ENCODE measurements at places on chromosomes 3 and 15. TPM values are rescaled to one million over a fixed set of nuclear protein-coding genes. Genes with fewer than 3 reads are reported as not detected.

The ASB14 gene
- not detected for polyA plus RNA-seq

The SNUPN gene
- 31.1 TPM for polyA plus RNA-seq

The A4GNT gene
- not detected for polyA plus RNA-seq

The MORC1 gene
- polyA plus RNA-seq: not detected

The CRABP1 gene
- not detected for polyA plus RNA-seq

The SLC12A8 gene
- 15.3 TPM for polyA plus RNA-seq

The MYO1E gene
- polyA plus RNA-seq: 44.6 TPM

The LINS1 gene
- 12.6 TPM for polyA plus RNA-seq

The APPL1 gene
- polyA plus RNA-seq: 16.9 TPM

The PDCD10 gene
- polyA plus RNA-seq: 55.9 TPM

The ADAMTS7 gene
- polyA plus RNA-seq: 5.0 TPM

The TTC23 gene
- polyA plus RNA-seq: 7.2 TPM

The CASR gene
- polyA plus RNA-seq: not detected

The GALNT15 gene
- 23.0 TPM for polyA plus RNA-seq

The ITIH3 gene
- 0.86 TPM for polyA plus RNA-seq

The CPEB1 gene
- 8.4 TPM for polyA plus RNA-seq

The TGFBR2 gene
- 155 TPM for polyA plus RNA-seq

The GRIP2 gene
- not detected for polyA plus RNA-seq

The CD200 gene
- polyA plus RNA-seq: 3.4 TPM

The CD86 gene
- not detected for polyA plus RNA-seq
